ENCODE measurements at places on chromosomes 12 and 14. TPM values are rescaled to one million over a fixed set of nuclear protein-coding genes. Genes with fewer than 3 reads are reported as not detected.

DNA sequence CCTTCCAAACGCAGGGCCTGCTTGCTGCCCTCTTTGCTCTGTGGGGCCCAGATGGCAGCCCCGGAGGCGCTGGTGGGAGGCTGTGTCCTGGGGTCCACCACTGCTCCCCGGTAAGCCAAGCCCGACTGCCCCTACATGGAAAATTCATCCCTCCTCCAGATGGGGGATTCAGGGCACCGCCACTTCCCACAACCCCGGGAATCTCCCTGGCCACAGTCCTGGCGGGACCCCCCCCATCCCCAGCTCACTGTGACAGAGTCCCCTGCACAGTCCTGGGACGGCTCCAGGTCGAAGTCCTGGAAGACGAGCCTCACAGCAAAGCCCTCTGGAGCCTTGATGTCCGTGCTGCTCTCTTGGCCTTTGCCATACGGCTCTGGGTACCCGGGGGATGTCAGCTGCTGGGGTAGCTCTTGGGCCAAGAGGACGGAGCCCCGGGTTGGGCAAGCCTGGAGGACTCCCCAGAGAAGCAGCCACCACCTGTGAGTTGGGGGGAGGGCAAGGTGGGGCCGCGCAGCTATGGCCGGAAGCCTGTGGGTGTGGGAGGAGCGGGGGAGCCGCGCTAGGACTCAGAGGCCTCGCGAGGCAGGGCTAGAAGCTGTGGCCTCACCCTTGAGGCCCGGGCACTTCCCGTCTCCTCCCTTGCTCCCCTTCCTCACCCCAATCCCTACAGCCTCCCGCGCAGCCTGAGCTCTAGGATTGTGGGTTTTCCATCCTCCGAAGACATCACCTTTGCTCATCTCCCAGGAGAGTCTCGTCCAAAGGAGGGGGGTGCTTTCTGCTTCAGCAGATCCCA, 815 bp downstream of the C1RL start:
- DNase-seq, result peak; percentile 87

DNA sequence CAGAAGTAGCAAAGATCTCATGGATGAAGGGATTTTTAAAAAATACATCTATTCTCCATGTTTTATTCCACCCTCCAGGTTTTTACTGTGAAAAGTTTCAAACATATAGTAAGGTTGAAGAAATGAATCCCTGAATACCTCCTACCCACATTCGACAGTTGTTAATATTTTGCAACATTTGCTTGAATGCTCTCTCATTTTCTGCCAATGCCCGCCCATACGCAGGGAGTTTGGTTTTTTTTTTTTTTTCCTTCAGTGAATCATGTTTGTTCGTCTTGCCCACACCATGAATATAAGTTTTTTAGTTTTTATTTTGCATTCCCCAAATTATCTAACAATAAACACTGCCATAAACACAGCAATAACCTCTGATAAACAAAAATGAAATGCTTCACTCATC, 82.9 kb downstream of the MAP1LC3B2 start:
- no peak for DNase-seq

GRCh38 chr14:51681411-51681810, 29.7 kb downstream of the FRMD6 start:
- DNase-seq, result no peak

DNA sequence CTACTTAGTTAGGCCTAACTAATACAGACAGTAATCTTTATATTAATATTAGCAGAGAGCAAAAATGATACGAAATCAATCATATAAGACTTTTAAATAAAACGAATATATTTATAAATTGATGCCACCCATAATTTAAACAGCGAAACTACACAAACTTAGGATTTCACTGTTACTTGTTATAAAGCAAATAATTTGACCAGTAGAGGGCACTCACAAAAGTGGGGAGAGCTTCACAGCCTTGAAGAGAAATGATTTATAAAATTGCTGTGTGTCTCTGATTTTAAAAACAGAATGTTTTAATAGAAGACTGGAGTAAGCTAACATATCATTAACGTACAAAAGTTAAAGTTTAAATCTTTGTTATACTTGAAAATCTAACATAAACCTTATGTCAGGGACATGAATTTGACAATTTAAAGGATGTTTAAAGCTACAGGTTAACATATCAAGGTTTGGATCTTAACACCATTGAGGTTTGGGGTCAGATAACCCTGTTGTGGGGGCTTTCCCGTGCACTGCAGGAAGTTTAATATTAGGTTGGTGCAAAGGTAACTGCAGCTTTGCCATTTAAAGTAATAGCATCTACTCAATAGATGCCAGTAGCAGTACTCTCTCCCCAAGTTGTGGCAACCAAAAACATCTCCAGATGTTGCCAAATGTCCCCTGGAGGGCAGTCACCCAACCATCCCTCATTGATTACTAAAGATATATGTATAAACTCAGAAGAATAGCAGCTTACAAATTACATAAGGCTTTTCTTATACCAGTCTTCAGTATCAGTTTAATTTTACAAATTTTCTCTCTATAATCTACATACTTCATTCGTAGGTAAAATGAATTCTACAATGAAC, 9.3 kb downstream of the KRAS start:
- no peak for DNase-seq

DNA sequence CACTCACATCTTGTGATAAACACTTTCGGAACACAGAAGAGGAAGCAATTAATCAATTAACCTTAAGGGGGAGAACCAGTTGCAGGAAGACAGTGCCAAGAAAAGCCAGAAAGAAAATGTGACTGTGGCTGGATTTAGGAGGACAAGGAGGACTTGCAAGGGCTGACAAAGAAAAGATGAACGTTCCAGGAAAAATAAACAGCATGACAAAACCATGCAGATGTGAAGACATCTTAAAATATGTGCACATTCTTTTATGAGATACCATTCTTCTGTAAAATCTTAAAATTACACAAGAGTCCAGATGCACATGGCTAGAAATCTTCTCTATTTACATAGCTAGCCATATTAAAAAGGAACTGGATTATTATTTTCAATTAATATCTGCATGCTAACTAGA, 33.4 kb downstream of the KITLG start:
- no peak for DNase-seq

GRCh38 chr12:45232756-45233372, 17.0 kb downstream of the ANO6 start:
- no peak for DNase-seq

DNA sequence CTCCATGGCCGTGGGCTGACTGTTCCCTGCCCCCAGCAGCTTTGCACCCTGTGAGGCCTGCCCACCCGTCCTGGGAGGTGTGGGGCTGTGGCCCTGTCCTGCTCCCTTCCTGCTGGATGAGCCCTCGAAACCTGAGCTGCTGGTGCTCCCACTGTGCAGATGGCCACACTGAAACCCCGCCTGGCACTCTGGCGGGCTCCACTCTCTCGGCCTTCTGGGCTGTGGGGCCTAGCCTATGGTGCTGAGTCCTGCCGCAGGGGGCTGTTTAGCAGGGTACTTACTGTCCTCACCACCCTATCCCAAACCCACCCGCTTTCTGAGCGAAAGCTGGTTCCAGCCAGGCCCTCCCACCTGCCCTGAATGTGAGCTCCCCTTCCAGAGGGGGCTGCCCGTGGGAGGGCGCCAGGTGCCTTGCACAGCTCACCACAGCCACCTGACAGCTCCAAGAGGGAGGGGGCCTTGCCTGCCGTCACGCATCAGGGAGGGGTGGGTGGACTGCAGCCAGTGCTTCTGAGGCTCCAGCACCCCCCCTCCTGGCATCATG, 7.3 kb downstream of the SLC25A47 start:
- no peak for DNase-seq

DNA sequence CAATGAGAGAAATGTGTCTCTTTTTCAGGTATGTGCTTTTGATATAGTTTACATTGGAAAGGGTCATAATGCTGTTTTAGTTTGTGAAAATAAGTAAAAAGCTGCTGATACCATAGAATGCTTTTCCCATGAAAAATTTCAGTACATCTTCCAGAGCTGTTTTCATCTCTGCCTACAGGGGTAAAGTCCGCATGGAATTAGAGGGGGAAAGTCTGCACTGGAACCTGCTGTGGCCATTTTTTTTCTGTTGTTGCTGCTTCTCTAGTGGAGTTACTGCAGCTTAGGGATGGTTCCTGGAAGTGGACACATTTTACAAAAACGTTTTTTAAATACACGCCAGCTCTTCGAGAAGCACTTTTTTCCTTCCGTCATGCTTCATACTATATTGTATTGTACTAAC, 81.3 kb downstream of the VEZT start:
- no peak for DNase-seq

DNA sequence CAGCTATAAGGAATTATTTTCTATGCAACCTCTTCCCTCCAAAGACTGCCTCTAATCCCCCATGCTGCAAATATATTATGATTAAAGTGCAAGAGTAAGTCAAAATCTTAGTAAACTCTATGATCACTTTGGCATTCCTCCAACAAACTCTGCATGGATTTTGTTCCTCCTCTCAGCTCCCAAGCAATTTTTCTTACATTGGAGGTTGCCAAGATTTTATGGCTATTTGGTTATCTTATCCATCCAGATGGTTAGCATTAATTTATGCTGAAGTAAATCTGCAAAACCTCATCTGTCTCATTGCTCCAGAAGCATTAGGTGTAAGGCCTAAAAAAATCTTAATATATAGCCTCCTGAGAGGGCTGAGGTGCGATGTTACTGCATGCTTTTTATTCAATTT, 228.1 kb downstream of the CHST11 start:
- no peak for DNase-seq

- no peak for DNase-seq
Measured at GRCh38 chr12:128867466-128867865, 14.2 kb downstream of the GLT1D1 start.

- DNase-seq, result no peak
Measured at GRCh38 chr14:72243309-72244293, 311.4 kb downstream of the RGS6 start.

DNA sequence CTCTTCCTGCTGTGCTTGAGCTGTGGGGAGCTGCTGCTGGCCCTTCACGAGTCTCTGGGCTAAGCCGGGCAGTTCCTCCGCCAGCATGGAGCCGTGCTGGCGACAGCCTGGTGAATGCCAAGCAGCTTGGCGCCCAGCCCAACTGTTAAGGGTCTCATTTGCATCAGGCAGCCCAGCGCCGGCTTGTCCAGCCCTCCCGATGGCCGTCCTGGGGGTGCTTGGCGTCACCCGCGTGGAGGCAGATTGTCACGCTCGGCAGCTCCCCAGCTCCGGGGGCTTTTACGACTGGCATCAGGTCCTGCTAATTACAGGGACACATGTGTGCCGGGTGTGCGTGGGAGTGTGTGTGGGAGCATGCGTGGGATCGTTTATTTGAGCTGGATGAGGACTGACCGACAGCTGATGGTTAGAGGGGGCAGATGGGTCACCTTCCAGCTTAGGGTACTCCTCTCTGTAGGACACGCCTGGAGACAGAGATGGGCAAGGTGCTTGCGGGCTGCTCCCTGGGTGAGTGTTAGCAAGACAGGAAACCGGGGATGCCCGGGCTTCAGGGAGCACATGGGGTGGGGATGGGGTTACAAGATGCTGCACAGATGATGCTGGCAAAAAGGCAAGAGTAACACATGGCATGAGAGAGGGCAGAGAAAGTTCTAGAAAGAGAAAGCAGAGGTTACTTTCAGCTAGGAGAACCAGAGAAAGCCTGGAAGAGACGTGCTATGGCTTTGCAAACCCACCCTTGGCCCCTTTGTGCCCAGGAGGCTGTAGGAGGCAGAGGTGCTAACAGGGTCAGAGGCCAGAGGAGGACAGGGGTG, 64.1 kb downstream of the KIF26A start:
- DNase-seq, result no peak

DNA sequence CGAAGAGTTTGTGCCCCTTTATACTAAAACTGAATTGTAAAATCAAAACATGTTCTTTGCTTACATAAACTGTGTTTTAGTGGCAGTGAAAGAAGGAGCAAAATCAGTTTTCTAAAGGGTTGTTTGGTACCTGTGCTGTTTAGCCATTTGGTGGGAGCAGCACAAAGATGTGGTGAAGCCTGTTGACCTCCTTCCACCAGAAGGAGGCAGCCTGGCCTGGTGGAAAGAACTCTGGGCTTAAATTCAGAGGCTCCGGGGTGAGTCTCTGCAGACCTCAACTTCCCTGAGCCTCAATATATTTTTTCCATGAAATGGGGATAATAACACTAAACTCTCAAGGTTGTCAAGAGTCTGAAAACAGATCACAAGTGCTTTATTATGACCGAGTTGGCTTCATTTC, 502.5 kb downstream of the VRK1 start:
- peak; percentile 37 for DNase-seq

DNA sequence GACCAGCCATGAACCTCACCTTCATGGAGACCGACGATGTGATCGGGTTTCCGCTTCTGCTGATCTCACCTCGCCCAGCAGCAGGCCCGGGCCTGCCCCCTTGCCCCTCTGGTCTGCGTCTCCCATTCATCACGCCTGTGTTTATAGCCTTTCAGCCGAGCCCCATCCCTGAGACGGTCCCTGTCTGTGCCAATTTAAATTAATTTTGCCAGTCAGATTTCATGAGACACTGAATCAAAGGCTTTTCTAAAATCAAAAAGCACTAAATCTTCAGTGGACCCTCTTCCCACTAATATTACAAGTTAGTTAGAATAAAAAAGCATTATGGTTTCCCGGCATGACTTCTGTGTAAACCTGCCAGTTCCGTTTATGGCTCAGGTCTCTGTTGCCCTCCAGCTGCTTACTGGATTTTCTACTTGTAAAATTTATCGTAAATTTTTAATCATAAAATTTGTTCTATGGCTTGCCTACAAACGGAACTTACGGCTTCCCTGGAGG, 155.9 kb downstream of the ESRRB start:
- no peak for DNase-seq

- no peak for DNase-seq
Measured at GRCh38 chr12:42686514-42687172, 97.1 kb upstream of the PRICKLE1 start.

- no peak for DNase-seq
Measured at GRCh38 chr12:50620978-50621360, 116.2 kb downstream of the DIP2B start.

GRCh38 chr12:124673801-124674617, 106.6 kb upstream of the NCOR2 start:
- DNase-seq, result no peak

GRCh38 chr14:27366596-27366995, 768.8 kb upstream of the NOVA1 start:
- DNase-seq, result no peak

NGB gene
- not detected for total RNA-seq

PIWIL1 gene
- total RNA-seq, result not detected

LHX5 gene
- not detected for total RNA-seq

CLEC9A gene
- not detected for total RNA-seq

GPR68 gene
- total RNA-seq, result 39.8 TPM

LAG3 gene
- total RNA-seq, result 91.9 TPM

C12orf54 gene
- not detected for total RNA-seq

WNT5B gene
- total RNA-seq, result 1.7 TPM

OR10G2 gene
- total RNA-seq, result not detected

MAP3K9 gene
- total RNA-seq, result 6.7 TPM

MEG3 gene
- not detected for total RNA-seq

FBXW8 gene
- 7.2 TPM for total RNA-seq

RD3L gene
- not detected for total RNA-seq

All from activated CD4-positive, alpha-beta memory T cell treated with anti-CD3 and anti-CD28 coated beads, Interleukin-2, amount 10 ng/mL, durations not matched to agents 7 days and 5 days (primary cell).